Esophagus (tissue), 2 donors: ENCODE measurements at places on chromosomes 3 and 15. TPM values are rescaled to one million over a fixed set of nuclear protein-coding genes. Genes with fewer than 3 reads are reported as not detected.

The B3GALNT1 gene
- 2.3 TPM for polyA plus RNA-seq

The TMCO5A gene
- not detected for polyA plus RNA-seq

The UBA3 gene
- 30.7 TPM for polyA plus RNA-seq

The DPPA4 gene
- polyA plus RNA-seq, result not detected

The KNG1 gene
- not detected for polyA plus RNA-seq

The ANKRD34C gene
- not detected for polyA plus RNA-seq

The RBPMS2 gene
- polyA plus RNA-seq, result 5.2 TPM

The SLC51B gene
- 0.08 TPM for polyA plus RNA-seq

The SERINC4 gene
- polyA plus RNA-seq, result 0.18 TPM

The SMCO1 gene
- polyA plus RNA-seq, result not detected

The DPPA2 gene
- not detected for polyA plus RNA-seq

The SOX14 gene
- polyA plus RNA-seq, result not detected

The SPTBN5 gene
- 9.3 TPM for polyA plus RNA-seq

The GHRL gene
- 0.22 TPM for polyA plus RNA-seq

The RARB gene
- 1.6 TPM for polyA plus RNA-seq

The B3GNT5 gene
- polyA plus RNA-seq, result 19.8 TPM
